ENCODE measurements at places on chromosomes 1 and 21.

DNA sequence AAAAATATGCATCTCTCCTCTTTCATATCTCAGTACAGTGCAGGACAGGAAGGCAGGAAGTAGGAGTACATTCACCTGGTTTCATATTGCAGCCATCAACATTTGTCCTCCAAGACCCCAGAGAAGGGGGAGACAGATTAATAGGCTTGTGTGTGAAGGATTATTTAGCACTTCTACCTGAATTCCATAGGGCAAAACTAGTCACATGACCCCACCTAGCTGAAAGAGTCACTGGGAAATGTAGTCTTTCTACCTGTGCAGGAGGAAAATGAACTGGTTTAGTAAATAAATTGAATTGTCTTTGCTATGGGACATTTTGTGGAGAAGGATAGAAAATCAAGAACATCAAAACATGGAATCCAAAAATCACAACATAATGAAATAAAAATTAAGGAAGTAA lies 13.9 kb upstream of the TRIM33 start:
- no peak for DNase-seq

GRCh38 chr1:196399713-196400112 lies 208.5 kb downstream of the KCNT2 start:
- no peak for DNase-seq

DNA sequence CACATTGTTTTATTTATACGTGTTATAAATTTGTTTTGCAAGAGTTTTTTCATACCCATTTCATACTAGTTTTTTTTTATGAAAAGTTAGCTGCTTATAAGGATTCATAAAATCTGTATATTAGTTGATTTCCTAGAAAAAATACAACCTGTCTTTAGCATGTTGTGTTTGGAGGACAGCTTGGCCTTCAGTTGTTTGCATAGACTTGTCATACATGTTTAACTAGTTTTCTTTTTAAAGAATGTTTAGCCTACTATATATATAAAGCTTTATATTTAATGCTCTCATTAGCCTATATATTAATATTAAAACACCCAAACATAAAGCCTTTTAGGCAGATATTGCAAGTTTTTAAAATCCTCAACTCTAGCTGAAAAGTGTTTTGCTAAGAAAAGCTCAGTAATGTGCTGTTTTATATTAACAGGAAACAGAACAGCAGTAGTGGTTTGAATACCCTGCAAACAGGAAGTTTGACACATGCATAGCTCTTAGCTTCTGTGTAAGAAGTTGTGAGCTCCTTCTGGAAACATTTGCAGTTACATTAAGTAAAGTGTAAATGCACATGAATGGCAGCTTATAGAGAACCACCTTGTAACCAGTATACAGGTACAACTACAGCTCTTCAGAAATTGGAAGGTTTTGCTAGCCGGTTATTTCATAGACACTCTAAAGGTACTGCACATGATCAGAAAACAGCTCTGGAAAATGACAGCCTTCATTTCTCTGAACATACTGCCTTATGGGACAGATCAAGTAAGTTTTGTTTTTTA lies at the start of gene PRKACB:
PRKACB (plus strand) TSS at position 476 of the 770 bp plus-strand sequence; CDS start at position 567, 91 bp downstream.
- DNase-seq, result no peak

- peak; percentile 46 for DNase-seq
Measured at GRCh38 chr1:225877580-225877979, 4.6 kb downstream of the TMEM63A start.

DNA sequence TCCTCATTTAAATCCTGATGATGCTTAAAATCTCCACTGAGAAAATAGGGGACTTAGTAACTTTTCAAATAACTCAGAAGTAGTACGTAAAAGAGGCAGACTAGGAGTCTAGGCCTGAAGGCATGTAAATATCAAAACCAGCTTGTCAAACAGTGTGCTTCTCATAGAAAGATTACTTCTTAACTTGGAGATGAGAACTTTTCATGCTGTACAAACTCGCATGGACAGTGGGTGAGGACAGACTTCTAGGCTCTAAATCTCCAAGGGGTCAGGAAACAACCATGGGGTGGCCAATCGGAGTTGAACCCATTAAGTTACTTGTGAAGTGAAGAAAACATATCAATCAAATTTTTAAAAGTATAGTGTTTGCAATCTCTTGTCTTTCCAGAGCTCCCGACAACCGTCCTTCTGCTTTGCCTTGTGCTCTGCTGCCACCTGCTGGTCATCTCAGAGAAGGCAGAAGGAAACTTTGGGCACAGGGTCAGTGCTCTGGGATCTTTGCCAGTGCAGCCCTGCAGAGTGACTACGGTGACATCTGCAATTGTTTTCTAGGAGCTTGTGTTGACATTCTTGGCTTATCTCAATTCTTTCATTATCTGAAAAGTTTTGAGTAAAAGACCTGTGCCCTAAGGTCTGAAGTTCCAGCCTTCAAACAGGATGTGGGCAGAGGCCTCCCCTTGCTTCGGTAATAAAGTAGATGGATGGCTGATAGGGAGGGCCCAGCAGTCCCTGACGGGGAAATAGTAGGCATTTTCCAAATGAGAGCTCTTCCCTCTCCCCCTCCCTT lies 105.1 kb upstream of the PDE4B start:
- DNase-seq, result peak; percentile 83

- DNase-seq, result no peak
Measured at GRCh38 chr1:214977700-214978374, 104.7 kb upstream of the KCNK2 start.

DNA sequence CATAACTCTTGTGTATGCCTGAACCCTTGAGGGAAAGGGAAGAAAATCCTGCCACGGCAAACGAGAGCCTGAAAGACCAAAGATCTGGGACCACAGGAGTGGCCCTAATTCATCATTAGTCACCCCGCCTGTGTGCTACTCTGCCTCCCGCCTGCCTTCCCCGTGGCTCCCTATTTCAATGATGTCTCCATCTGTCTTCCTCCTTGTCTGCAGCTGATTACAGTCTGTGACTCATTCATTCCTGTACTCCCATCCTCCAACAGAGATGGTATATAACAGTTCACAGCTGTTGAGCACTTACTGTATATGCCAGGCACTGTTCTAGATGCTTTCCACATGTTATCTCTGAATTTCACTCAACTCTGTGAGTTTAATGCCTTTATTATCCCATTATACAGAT lies 96.6 kb downstream of the SEC16B start:
- DNase-seq, result no peak

DNA sequence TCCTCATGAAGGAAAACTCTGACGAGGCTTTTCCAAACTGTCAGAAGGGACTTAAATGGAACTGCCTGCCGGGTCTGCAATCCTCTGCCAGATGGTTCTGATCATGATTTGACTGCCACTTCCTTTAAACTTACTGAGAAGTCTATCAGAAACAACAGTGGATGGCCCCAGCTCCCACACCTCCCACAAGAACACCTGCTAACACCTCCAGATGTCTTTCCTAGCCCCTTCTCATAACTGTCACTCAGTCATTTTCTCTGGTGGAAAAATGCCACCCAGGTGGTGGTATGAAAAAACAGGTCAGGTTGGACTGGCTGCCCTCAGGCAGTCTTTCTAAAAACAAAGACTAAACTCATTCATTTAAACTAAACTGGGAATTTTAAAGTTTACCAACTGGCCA lies 66.7 kb upstream of the ABCD3 start:
- DNase-seq, result no peak

GRCh38 chr1:54124472-54124871 lies 28.3 kb downstream of the CDCP2 start:
- no peak for DNase-seq

DNA sequence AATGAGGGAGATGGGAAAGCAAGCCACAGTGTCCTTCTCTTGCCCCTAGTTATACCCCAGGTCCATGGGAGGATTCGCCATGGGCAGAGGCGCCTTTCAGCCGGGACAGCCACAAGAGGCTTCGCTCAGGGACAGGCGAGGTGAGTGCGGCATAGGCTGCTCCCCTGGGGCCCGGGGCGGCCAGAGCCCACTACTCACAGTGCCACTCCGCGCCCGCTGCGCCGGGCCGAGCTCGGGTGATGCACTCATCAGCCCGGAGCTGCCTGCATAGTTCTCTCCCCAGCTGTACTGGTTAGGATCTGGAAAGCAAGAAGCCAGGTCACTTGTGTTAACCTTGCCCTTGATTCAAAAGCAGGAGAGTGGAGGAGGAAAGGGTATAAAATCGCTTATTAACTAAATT lies 8.4 kb downstream of the PANK4 start:
- no peak for DNase-seq

DNA sequence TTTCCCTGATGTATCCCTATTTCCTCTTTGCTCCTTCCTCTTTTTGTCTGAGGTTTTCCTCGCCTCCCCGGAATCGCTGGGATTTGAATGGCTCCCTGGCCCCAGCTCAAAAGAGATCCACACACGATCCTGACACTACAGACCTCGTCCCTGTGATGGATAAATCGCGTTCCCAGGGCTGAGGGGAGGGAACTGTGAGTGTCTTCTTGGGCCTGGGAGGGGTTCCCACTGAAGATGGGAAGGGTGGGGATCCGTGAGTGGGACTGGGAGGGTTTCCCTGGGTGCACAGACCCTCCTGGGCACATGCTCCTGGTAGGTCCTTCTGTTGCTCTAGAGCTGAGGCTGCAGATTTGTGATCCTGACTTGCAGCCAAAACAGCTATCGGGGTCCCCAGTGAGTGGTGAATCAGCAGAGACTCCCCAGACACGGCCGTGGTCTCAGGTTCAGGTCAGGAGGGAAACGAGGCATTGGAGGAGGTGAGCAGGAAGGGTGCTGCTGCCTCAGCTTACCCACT lies 591.0 kb downstream of the PTPRU start:
- no peak for DNase-seq

- peak; percentile 23 for DNase-seq
Measured at GRCh38 chr1:100400404-100400803, 48.1 kb downstream of the CDC14A start.

DNA sequence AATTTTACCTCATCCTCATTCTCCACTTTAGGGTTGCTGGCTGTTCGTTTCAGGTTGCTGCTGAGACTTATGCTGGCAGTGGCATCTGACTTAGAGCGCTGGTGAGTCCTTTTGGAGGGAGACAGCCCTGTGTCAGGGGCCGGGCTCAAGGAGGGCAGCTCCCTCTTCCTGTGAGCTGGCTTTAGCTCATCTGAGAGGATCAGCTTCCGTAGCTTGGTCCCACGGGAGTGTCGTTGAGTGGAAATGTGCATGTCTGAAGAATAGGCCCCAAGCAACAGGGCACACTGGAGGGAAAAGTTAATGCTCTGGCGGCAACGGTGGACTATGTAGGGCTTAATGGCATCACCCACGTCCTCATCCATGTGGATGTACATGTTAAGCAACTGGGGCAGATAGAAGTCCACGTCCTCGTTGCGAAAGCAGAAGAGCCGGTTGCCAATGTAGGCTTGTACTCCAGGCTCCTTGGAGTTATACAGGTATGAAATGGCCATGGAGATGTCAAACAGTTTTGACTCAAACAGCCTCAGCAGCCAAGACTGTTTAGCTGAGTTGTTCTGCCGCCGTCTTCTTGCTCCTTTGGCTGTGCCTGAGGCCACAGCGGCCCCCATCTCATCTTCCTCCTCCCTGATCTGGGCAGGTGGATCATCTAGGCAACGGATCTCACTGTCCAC lies 11.5 kb downstream of the PI4KB start:
- DNase-seq, result no peak

GRCh38 chr1:238648296-238648695 lies 738.1 kb upstream of the CHRM3 start:
- DNase-seq, result no peak

- DNase-seq, result no peak
Measured at GRCh38 chr21:41819856-41820281, 53.0 kb upstream of the RIPK4 start.

- DNase-seq, result no peak
Measured at GRCh38 chr1:210700511-210700910, 371.8 kb downstream of the HHAT start.

GRCh38 chr1:117342397-117342796 lies 24.9 kb upstream of the MAN1A2 start:
- no peak for DNase-seq

DNA sequence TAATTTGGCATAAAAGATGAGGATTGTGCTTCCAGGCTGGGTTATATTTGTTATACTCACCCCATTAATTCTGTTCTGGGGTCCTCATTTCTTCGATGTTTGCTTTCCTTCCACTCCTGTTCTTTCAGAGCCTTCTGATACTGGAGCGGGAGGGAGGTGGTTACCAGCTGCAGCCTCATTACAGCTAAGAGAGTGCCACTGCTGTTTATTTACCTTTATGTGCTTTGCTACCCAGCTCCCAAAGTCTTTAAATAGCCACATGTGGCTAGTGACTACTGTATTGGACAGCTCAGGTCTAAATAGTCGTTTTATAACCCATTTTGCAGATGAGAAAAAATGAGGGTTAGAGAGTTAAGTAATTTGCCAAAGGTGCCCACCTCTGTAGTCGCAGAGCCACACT lies 25.1 kb downstream of the PLEKHM2 start:
- no peak for DNase-seq

DNA sequence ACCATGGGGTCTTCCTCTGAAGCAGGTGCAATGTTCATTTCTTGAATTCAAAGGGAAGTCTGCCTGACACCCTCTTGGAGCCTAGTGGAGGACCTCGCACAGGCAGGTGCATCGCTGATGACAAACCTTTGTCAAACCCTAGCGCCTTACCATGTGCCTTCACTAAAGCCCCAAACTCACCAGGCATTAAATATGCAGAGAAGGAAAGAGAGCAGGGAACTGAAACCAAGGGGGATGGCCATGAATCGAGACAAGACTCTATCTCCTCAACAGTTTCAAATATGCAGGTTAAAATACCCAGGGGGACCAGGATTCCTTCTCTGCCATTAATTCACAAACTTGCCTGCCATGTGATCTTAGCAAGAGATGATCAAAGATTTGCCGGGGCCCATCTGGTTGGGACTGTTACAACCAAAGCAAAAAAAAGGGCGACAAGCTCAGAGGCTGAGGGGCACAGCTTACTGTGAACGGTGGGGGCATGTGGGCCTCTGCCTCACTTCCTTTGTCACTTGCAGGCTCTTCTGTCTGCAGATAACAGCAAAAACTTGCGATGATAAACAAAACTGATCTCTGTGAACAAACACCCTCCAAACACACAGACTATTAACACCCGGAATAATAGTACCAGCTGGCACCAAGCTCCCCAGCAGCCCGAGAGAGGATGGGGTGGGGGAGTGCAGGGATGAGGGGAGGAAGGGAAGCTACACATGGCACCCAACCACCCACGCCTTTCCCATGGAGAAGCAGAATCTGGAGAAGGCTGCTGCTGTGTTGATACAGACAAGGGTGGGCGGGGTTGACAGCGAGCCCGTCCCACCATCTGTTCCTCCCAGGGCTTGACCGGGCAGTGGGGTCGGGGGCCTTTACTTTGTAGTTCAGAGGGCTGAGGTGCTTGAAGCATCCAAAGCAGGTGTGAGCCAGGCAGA lies 33.9 kb downstream of the TMEM63A start:
- peak; percentile 43 for DNase-seq

GRCh38 chr1:245181158-245181517 lies 26.4 kb downstream of the KIF26B start:
- DNase-seq, result no peak

DNA sequence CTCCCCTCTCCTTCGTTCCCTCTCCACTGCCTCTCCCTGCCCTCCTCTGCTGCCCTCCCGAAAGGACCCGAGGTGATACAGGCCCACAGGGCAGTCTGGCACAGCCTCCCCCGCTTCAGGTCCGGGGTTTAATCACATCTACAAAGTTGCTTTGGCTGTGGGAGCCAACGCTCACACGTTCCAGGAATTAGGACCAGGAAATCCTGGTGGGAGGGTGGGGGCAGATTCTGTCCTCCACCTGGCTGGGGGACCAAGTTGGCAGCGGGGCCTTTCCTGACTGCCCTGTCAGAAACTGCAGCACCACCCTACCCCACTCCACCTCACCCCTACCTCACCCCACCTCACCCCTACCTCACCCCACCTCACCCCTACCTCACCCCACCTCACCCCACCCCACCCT lies 95.1 kb downstream of the WDR4 start:
- DNase-seq, result no peak

- no peak for DNase-seq
Measured at GRCh38 chr1:93638981-93639380, 42.7 kb downstream of the BCAR3 start.

All from retina (tissue), 1 donor.